ENCODE measurements at places on chromosomes 12 and 14.

DNA sequence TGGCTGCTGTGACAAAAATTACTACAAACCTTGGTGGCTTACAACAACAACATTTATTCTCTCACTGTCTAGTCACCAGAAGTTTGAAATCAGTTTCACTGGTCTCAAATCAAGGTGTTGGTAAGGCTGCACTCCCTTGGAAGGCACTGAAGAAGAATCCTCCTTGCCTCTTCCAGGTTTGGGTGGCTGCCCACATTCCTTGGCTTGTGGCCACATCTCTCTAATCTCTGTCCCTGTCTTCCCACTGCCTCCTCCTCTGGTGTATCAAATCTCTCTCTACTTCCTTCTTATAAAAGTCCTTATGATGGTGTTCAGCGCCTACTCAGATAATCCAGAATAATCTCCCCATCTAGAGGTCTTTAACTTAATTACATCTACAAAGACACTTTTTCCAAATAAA is 31.0 kb downstream of the PLCZ1 start:
- no peak for DNase-seq

- no peak for DNase-seq
These were observed 137.6 kb downstream of the VRK1 start for GRCh38 chr14:96934638-96935330.

- DNase-seq, result no peak
These were observed 45.2 kb downstream of the VEZT start for GRCh38 chr12:95262808-95263207.

DNA sequence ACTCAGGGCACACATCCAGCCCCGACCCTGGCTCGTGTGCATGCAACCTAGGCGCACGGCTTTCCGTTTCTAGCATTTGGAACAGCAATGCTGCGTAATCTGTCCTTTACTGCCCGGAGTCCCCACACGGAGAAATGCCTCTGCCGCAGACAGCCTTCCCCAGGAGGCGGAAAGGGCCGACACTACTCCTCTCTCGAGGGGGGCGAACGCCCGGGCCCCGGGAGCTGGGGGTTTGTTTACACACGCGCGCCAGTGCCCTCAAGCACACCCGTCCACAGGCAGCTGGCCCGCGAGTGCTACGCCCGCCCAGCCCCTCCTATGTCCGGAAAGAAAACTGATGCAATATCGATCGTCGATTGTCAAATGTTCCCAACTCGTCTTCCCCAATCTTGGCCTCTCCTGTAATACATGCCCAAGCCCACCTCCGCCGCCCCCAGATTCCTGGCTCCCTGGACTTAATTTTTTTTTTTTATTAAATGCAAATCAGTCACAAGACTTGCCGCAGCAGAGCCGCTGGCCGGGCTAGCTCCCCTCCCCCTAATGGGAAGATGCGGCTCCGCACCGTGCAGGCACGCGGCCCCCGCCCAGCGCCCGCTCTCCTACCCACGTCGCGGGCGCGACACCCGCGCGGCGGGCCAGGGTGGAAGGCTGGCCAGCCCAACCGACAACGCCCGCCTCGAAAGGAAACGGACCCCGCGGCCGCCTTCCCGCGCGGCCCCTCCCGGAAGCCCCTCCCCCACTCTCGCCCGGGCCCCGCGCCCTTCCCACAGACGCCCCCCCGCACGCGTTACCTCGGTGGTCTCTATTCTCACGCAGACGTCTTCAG is 642 bp downstream of the SLC38A2 start:
- peak; percentile 58 for DNase-seq

GRCh38 chr12:49264873-49265792 is at the start of gene TUBA1C:
Gene TUBA1C (plus strand): TSS chr12:49265082. CDS start chr12:49265182, 100 bp downstream.
- DNase-seq, result peak; percentile 80

- no peak for DNase-seq
These were observed 107.0 kb downstream of the HECTD4 start for GRCh38 chr12:112275207-112275606.

DNA sequence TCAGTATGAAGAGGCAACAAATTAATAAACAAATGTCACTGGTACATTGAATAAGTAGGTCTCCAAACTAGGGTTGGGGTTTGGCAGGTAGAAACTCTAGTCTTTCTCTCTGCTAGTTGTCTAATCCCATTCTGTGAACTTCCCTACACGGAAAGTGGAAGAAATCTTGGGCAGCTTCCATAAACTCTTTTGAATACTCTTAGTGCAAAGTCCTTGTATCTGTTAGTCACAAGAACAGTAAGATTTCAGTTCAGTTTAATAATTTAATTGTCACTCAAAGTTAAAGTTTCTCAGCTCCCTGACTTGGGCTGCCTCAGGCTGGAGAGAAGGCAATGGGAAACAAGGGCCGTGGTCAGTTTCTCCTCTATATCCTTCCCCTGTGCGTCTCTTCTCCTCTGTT is 135.4 kb upstream of the MDM1 start:
- no peak for DNase-seq

DNA sequence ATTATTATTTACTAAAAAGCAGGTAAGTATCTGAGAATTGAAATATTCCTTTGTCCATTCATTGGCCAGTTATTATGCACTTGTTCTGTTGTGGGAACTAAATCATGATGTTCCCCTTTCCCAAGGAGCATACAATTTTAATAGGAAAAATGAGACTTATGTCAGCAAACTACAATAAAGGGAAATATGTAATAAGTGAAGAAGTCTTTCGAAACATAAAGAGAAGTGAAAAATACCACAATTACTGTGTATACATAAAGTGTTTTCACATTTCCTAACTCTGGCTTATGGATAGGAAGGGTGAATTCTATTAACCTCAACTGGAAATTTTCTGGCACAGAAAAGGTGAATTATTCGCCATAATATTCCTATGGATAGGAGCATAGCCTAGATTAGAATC is 78.4 kb upstream of the DNM1L start:
- no peak for DNase-seq

- DNase-seq, result no peak
These were observed 57.3 kb downstream of the ANKRD9 start for GRCh38 chr14:102452302-102452701.

Measured in NK-92 treated with Interleukin-12 subunit alpha and Interleukin-12 subunit beta, amount 100 ng/mL, for 24 hours (cell line).